NCI-H2107 (cell line): ENCODE measurements at places on chromosomes 7 and 10.

GRCh38 chr7:105006367-105007136, 7.5 kb upstream of the KMT2E start:
- DNase-seq, result no peak

DNA sequence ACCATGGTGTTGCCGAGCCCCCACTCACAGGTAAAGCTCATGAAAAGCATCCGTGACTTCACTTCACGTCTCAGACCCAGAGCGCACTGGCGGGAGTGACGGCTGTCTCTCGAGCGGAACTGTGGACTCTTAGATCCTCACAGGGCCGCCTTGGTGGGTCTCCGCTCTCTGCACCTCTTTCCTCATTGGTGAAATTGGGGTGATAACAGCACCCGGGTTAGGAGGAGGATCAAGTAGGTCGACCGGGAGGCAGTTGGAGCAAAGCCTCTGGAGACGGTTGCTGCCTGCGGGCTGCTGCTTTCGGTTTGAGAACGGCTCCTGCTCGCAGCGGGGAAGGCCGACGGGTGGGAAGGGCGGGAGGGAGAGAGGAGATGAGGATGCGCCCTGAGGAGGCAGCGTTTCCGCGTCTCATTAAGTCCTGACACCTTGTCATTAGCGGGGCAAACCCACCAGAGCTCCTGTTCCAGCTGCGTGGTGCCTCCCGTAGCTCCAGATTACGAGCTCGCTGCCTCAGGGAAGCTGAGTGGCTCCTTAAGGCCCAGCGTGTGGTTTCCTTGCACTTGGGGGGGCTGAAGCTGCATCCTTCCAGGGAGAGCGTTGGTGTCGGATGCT, 51.9 kb upstream of the CFAP46 start:
- DNase-seq, result no peak

GRCh38 chr10:102291221-102291905, 46.0 kb downstream of the GBF1 start:
- no peak for DNase-seq

DNA sequence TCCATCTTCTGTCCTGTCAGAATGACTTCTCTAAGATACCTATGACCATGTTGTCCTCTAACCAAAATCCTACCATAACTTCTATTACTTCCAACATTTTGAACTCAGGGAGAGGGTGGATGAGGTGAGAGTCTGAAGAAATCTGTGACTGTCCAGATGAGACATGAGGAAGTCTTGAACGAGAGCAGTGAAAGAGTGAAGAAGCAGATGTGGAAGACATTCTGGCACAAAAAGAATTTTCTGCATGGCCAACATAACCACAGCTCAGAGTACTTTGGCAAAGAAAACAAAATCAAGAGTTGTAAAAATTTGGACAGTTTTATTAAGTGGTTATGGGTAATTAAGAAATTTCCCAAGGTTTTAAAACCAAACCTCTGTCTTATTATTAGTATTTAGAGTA, 141.6 kb downstream of the CPEB3 start:
- no peak for DNase-seq

DNA sequence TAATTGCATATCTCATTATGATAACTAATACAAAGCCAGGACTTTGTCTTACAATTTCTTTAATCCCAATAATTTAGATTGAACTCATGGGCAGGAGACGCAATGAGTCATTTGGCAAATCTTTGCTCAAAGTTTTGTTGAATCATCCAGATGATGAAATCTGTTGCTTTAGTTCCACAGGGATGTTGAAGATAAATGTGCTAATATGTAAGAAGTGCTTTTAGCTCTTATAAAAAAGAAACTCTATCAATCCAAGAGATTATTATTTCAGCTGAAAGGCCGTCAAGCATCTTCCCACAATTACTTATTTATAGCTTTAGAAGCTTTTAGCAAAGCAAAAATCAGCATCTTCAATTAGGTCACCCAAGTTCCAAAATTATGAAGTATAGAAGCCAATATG, 36.8 kb upstream of the ANK3 start:
- no peak for DNase-seq
